GM03348 (cell line): ENCODE measurements at places on chromosomes 6 and 20.
A peak's percentile ranks its signal among the peaks of the same experiment; 100 is the strongest.

DNA sequence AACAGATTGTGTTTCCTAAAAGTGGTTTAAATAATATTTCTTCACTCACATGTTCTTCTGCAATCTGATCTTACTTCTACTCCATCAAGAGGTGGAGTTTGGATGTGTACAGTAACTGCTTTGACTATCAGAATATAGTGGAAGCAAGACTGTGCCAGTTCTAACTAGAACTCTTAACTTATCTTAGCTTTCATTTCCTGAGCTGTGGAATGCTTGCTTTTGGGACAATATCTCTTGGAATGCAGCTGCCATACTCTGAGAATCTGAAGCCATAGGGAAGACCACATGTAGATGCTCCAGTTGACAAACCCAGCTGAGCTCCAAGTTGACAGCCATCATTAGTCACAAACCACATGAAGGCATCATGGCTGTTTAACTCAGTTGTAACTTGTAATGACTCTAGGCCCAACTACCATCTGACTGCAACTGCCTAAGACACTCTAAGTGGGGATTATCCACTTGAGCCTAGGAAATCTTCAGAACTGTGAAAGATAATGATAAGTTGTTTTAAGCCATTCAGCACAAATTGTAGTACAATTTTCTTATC is 40.8 kb upstream of the MAN1A1 start:
- DNase-seq: peak; percentile 5

DNA sequence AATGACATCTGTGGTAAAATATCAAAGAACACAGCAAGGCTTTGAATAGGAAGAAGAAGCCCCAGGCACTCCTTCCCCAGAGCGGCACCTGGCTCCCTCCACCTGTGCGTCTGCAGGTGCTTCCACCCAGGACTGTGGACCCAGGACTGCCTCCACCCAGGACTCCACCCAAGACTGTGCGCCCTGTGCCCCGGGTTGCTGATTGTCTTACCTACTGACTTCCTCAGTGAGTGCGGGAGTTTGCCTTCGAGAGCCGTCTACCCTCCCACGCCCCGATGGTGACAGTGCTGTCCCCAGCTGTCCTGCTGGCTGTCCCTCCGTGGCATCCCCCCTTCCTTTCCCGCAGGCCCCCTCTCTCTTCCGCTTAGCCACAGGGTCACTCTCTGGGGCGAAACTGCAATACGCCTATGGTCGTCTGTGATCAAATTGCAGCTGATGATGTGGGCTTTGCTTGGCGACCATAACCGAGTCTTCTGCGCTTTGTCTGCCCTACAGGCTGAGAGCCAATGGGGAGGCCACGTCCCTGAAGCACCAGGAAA is 52.1 kb downstream of the IRF4 start:
- no peak for DNase-seq

- DNase-seq: no peak
Observed at GRCh38 chr20:59039233-59039632, 3.4 kb downstream of the PRELID3B start.

- no peak for DNase-seq
Observed at GRCh38 chr20:62725596-62726268, 17.1 kb downstream of the NTSR1 start.

DNA sequence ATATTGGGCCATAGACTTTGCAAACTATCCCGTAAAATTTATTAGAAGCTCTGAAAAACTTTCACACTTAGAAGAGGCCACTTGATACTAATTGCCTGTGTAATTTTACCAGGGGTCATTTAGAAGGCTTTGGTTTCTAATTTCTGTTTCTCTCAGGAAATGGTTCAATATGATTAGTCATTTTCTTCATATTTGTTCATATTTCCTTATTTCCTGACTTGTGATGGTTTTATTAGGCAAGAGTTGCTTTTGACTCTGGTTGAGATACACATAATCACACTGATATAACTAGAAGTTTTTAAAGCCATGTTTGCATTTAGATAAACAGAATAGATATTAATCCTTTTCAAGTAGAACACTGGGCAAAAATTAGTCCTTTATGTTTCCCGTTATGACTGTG is 11.8 kb upstream of the HBS1L start:
- no peak for DNase-seq

- DNase-seq: no peak
Observed at GRCh38 chr6:7016226-7016625, 91.5 kb upstream of the RREB1 start.

- DNase-seq: no peak
Observed at GRCh38 chr6:125251516-125252220, 50.1 kb downstream of the HDDC2 start.
